HepG2 (cell line): ENCODE measurements at places on chromosomes 1 and 21.

- DNase-seq, result no peak
Measured at GRCh38 chr1:110872366-110872744, 593 bp upstream of the CD53 start.

DNA sequence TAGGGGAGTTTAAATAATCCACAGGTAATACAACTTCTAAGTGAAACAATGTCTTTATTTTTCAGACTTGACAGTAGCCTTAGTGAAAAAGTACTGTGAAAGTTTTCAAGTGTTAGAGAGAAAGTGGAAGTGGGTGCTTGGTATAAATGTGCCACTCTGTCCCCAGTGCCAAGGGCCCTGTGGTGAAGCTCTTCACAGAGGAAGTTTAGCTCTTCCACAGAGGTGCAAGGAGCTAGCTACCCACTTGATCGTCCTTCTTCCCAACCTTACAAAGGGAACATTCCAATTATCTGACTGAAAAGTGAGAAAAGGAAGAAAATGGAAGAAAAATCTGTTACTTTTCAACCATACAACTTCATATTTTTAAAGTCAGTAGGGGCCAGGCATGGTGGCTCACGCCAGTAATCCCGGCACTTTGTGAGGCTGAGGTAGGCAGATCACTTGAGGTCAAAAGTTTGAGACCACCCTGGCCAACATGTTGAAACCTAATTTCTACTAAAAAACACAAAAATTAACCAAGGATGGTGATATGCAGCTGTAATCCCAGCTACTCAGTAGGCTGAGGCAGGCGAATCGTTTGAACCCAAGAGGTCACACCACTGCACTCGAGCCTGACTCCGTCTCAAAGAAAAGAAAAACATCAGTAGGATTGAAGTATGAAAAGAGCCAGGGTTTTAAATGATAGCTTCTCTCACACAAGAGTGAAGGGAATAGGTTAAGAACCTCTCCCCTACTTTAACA, 41.0 kb upstream of the PTPRC start:
- no peak for DNase-seq

DNA sequence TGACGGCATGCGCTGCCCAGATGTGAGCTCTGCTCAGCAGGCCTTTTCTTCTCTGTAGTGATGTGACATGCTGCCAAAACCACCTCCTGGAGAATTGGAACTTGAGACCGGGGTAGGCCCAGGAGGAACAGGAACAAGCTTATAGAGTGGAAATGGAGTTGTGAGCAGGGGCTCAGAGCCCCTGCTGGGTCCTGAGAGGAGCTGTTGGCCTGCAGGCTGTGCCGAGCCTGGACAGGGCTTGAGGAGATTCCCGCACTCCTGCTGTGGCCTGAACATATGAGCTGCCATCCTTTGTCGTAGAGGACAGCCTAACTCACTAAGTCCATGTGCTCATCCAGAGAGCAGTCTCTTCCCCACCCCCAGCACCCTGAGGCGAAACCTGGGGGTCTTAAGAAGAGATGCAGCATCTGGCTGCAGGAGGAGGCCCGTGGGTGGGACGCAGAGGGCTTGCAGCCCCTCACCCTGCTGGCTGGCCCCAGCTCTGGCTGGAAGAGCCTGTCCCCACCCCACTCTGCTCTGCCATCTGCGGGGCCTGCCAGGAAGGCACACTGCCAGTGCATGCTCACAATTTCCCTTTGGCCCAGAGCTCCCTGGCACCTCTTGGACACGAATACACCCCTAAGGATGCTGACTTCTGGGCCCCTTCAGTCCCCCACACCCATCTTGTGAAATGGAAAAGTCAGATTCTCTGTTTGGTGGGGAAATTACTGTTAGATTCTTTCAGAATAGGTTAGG, 42.5 kb downstream of the PTPRF start:
- DNase-seq, result no peak

GRCh38 chr1:110237386-110238152, 27.5 kb downstream of the KCNC4 start:
- DNase-seq, result no peak

- no peak for DNase-seq
Measured at GRCh38 chr1:183040547-183040971, 17.3 kb downstream of the LAMC1 start.

- DNase-seq, result no peak
Measured at GRCh38 chr1:211925016-211925415, 94.5 kb upstream of the LPGAT1 start.

DNA sequence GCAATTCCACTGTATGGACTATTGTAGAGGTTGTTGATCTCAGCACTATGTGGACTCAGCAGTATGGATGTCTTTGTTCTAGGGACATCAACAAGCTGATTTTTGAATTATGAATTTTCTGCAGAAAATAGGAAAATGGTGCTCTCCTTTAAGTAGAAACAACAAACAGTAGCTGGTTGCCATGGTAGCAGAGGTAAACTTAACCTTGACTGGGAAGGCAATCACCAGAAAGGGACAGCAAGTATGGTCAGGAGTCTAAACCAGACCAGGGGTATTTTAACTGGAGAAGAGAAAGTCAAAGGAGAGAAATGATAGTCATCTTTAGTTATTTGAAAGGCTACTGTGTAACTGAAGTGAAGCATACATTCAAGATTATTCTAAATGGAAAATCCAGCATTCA, 22.3 kb downstream of the WLS start:
- DNase-seq, result no peak

DNA sequence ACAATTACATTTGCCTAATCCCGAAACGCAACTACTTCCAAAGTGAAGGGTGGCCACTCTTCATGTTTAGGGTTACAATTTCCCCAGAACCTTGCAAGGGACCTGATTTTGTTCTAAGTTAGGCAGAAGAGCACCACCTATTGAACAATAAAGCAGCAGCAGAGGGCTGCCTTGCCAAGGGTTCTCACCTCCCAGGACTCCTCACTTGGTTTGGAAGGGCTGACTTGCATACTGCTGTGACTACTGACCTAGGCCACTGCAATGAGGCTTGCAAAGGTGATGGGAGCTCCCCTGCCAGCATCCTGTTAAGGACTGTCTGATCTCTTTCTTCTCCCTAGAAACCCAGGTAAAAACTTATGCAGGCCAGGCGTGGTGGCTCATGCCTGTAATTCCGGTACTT, 14.2 kb downstream of the MTOR start:
- DNase-seq, result no peak

- DNase-seq, result no peak
Measured at GRCh38 chr1:96464522-96464921, 257.1 kb upstream of the PTBP2 start.

DNA sequence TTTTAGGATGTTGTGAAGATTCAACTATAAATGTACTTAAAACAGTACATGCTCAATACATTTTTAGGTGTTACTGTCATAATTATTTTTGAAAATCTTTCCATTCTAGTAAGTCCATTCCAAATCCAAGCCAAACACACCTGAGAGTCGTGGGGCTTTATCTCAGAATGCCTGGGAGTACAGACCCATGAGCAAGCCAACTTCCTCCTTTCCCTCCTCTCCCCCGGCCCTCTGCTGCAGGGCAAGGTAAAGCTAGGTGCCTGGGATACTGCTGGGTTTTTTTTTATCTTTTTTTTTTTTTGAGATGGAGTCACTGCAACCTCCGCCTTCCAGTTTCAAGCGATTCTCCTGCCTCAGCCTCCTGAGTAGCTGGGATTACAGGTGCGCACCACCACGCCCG, 16.5 kb downstream of the TMEM51 start:
- DNase-seq, result no peak

DNA sequence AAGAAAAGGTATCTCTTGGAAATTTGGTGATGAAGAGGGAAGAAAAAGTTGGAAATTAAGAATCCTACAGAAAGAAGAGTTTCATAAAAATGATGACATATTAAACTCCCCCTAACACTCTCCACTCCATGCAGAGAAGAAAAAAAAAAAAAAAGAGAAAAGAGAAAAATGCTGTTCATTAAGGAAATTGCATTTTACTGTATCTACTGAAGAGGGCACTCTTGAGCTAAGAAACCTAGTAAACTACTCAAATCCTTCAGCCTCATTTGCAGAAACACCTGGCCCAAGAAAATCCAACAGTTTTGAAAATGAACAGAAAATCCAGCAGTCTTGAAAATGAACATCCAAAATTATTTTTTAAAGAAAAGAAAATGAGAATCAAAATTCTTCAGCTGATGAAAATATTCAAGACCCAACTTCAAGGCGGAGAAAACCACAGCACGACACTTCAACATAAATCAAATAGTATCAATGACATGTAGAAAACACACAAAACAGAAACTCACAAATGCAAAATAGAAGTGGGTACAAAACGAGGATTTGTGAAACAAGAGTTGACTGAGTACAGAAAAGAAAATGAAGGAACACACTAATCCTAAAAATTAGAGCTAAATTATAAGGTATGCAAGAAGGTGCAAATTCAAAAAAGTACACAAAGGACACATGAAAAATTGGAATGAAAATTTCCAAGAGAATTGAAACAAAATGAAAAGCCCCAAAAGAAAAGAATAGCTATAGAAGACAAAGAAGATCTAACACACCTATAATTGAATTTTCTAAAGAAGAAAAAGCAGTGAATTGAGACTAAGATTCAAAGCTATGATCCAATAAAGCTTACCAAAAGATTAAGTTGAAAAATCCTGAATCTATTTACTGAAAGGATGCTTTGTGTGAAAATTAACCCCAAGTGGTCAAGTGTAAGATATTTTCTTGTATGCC, 73.2 kb upstream of the DNAJC6 start:
- DNase-seq, result peak; percentile 46

- DNase-seq, result no peak
Measured at GRCh38 chr1:118828038-118828437, 160.1 kb downstream of the TBX15 start.

DNA sequence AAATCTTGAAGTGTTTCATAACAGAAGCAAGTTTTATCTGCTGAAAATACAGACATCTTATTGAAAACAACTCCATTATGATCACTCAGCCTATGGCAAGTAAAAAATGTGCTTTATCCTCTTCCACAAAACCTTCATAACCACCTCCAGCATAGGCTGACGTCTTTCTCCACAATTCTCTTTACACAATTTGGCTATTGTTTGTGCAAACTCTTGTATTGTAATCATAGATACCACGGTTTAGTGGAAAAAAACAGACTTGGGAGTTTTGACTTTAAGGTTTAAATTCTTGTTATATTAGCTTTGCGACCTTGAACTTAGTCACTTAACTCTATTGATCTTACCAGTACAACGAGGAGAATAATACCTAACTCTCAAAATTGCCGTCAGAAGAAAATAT, 126.1 kb downstream of the PLD5 start:
- DNase-seq, result no peak

- no peak for DNase-seq
Measured at GRCh38 chr1:6154525-6155319, 25.4 kb downstream of the CHD5 start.

GRCh38 chr1:41494351-41495209, 10.1 kb upstream of the EDN2 start:
- DNase-seq, result no peak

GRCh38 chr1:215376544-215377264, 190.4 kb upstream of the KCTD3 start:
- DNase-seq, result no peak

DNA sequence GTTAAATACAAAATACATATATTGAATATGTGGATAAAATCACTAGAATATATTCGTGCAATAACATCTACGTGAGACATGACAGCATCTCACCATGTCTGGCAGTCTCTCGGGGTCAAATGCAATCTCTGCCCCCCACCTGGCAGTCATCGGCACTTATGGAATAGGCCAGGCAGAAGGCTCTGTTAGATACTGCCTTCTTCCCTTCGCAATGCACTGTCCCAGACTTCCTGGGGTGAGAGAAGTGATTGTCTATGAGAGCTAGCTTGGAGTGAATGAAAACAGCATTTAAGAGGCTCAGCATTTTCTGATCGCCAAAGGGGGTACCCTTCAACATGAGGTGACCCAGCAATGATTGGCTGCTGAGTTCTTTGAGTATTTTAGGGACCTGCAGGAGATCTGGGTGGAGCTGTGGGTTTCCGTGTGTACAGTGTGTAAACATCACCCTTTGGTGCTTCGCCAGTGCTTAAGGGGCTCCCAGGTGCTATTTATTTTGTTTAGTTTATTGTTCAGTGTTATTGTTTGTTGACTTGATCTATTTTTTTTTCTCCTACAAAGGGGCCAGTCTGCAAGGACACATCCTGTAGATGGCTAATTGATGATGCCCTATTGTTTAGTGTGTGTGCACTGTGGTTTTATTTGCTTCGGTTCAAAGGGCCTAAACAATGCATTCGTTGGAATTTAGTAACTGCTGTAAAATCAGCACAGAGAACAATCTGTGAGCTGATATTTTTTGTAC, 10.2 kb downstream of the ERG start:
- no peak for DNase-seq

DNA sequence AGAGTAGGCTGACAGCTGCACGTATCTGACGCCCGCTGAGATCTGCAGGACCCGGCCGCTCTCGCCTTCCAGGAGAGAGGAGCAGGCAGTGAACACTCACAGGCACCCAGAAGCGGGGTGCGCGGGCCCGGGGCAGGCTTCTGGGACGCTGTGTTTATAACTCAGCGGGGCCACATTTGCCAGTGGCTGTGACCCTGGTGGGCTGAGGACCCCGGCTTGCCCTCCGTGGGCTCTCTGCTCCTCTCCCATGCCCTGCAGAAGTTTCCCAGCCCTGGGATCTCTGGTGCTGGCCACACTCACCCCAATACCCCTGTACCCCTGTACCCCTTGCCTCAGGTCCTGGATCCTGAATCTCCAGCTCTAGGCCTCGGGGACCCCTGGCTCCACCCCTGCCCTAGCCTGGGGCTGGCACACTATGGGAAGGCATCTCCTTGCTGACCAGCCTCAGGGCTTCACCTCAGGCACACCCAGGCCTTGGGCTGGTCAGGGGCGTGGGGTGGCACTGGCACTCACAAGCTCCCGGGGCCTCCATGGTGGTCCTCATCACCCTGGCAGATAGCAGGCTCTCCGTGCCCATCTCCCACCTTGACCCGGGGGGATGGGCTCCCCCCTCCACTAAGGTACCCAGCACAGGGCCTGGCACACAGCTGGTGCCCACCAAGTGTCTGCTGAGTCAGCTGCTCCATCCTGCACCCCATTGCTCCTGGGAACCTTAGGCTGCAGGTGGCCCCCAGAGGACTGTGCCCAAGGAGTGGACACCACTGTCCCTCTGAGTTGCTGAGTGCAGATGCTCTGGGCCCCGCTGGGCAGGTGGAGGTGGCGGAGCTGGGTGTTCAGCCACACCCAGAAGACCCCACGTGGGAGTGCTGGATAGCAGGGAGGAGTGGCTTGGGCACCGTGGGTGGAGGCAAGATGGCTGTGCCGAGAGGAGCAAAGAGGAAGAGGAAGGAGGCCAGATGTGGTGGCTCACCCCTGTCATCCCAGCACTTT, 32.4 kb downstream of the MORN1 start:
- DNase-seq, result no peak
